ENCODE measurements at places on chromosomes 5 and 9.

GRCh38 chr5:67045816-67046740 is 150.5 kb downstream of the CD180 start:
- DNase-seq: no peak

- DNase-seq: no peak
These were observed 49.9 kb downstream of the TNC start for GRCh38 chr9:115068031-115068430.

DNA sequence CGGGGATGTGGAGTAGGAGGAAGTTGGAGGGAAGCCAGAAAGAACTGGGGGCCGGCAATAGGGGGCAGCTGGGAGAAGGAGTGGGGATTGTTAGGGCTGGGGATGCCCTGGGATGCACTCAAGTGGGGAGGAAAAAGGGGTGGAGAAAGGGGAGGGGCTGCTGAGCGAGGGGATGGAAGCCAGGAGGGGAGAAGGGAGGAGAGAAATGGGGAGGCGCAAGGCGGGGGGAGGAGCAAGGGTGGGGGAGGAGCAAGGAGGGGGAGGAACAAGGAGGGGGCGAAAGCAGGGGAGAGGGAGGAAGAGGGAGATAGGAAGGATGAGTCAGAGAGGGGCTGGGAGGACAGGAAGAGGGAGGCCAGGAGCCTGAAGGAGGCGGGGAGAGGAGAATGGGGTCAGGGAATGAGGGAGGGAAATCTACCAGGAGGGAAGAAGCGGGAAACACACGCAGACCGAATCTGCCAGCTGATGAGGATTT is 1.6 kb downstream of the IRX4 start:
- no peak for DNase-seq

- no peak for DNase-seq
These were observed 7.8 kb downstream of the KCNV2 start for GRCh38 chr9:2725126-2725525.

- DNase-seq: no peak
These were observed 282.2 kb upstream of the VLDLR start for GRCh38 chr9:2339416-2339815.

DNA sequence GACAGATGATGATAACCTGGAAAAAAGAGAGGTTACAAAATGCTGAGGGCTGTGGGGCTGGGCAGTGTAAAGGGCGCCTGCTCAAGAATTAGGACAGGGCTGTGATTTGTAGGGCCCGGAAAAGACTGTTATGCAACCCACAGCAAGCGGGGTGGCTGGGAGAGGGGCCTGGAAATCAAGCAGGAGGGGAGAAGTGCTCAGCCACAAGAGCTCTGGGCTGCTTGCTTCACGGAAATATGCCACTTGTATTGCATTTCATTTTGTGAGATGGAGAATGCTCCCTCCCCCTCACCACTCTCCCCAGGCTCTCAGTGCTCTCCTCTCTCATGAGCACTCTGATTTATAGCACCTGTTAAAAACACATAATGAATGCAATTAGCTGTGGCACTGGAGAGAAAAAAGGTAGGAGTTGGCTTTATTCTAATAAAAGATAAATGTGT is 8.4 kb upstream of the HAND1 start:
- no peak for DNase-seq

- no peak for DNase-seq
These were observed 60.3 kb upstream of the ADAMTS2 start for GRCh38 chr5:179405426-179406030.

- DNase-seq: no peak
These were observed 482.6 kb upstream of the PIK3R1 start for GRCh38 chr5:67732921-67733320.

DNA sequence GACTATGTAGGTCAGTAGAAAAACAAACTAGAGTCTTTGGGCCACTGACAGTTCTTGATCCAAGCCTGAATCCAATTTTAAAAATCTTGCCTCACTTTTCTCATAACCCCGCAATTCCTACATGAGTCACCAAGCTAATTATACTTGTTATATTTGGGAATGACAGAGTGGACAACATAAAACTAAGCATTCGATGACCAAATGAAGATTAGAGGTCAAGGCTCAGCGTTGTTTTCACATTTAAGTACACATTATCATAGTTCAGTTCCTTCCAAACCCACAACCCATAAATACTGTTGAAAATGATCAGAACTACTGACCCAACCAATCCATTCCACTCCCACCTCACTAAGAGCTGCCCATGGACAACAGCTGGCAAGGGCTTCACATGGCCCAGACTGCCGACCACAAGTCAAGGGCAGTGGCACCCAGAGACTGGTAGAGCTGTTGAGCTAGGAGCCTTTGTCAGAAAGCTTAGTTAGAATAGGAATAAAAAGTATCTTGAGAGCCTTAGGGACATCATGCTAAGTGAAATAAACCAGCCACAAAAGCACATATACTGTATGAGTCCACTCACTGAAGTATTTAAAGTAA is 64.2 kb downstream of the MYO10 start:
- DNase-seq: peak; percentile 79

DNA sequence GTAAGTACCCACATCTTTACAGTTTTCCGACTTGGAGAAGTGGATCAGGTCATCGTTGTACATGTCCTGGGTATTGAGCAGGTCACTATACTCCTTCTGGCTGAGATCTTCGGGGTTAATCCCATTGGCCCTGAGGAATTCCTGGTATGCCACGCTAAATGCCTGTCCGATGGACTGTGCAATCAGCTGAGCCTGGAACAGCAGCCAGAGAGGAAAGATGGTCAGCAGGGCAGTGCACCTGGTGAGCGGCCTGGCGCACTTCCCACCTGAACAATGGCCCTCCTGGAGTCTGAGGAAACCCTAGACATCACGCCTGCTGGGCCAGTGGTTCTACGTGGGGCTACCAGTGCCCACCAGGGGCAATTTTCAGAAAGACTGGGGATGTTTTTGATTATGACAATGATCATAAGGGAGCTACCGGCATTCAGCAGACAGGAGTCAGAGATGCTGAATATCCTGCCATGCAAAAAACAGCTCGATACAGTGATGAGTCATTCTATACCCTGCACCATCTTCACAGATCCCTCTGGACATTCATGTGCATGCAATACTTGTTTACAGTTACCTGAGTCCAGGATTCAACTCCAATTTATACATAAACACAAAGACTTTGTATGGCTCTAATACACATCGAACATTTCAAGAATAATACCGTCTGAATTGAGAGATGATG is 127.2 kb downstream of the ENTREP1 start:
- DNase-seq: no peak

- no peak for DNase-seq
These were observed 203.4 kb upstream of the SEMA6A start for GRCh38 chr5:116778032-116778431.

DNA sequence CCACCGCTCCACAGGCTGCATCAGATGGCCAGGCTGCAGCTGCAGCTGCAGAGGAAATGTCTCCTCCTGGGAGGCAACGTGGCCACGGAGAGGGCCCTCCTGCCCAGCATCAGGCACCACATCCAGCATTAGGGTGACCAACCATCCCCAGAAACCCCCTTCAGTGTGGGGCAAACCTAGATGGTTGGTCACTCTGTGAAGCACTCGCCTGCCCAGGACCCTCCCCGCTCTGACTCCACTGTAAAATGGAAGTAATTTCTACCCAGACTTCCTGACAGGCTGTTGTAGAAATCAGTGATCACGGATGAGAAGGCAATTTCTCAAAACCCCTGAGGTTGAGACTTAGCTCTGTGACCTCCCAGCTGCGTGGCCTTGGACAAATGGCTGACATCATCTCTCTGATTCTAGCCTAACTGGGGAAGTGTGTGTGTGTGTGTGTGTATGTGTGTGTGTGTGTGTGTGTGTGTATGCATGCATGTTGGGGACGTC is 31.6 kb downstream of the B4GALT1 start:
- DNase-seq: no peak

DNA sequence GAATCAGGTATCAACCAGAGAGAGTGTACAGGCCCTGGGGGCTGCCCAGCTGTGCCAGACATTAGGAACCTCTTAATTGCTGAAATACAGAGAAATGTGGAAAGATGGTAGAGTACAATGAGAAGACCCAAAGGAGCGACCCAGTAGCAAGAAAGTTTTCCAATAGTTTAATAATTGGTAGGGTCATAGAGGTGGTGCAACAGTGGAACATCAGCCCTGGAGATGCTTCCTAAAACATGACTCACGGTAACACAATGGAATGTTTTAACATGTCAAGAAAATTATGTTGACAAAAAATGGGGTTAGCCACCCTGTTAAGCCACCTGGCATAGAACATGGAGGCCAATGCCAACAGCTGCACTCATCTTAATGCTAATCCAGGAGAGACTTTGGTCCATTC is 284.1 kb downstream of the ELAVL2 start:
- DNase-seq: no peak

DNA sequence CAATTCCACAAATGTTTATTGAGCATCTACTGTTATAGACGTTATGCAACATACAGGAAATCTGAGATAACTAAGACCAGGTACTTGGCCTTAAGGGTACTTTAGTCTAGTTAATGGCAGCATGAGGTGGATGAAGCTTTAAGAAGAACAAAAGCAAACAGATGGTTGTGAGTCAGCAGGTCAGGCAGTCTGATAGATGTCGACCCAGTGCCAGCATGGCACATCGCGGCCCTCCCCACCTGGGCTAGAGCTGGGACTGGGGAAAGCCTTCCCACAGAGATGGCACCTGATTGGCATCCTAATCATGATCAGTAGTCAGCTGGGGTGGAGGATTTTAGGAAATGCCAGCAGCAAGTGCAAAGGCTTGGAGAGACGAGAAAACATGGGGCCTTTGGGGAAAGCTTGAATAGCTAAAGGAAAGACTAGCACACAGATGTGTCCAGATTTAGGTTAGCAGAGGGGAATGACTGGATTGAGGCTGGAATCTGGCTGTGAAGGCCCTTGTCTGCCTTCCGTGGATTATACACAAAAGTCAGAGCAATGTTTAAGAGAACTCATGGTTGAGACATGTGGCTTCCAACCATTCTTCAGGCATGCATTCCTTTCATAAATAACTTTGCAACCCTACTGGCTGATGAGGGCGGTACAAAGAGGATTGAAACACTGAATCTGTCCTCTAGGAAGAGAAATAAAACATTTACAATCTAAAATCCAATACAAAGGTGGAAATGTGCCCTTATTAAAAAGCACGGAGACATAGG is 395.4 kb upstream of the WWC1 start:
- DNase-seq: no peak

DNA sequence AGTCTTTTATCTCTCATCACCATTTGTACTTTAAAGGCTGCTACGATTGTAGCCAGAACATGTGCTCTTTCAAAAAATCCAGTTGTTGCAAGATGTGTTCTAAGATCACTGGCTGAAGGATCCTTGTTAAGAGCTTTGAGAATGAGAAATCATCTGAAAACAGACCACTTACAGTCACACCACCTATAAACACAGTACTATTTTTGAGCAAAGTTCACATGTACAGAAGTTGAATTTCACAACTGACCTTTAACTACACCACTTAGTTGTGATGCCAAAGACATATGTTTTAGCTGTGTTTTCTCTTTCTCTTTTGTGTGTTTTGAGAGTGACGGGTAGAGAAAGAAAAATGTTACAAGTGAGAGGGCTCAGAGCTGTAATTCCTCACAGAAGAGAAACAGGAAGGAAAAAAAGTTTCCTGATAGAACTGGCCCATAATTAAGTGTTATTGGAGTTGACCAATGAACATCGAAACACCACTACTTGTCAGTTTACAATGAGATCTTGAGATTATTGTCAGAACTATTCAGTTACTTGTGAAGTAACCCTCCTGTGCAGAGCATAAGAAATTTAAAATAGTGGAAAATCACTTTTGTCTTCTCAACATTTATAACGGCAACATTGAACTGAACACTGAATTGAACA is 245.4 kb downstream of the MLLT3 start:
- no peak for DNase-seq

DNA sequence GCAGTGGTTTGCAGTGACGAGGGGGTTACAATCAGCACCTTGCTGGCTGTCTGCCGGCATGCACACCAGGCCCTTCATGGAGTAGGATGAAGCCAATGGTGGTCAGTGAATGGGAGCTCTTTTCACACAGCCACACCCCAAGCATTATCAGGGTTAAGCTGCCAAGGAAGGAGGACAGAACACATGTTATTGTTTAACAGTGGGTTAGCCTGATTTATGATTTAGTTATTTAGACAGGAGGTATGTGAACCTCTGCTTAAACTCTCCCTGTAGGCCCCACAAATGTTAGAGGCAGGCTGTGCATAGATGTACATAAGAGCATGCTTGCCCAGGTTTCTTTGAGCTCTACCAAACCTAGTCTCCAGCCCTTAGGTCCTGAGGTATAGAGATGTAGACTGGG is 262.9 kb downstream of the SPOCK1 start:
- DNase-seq: no peak

DNA sequence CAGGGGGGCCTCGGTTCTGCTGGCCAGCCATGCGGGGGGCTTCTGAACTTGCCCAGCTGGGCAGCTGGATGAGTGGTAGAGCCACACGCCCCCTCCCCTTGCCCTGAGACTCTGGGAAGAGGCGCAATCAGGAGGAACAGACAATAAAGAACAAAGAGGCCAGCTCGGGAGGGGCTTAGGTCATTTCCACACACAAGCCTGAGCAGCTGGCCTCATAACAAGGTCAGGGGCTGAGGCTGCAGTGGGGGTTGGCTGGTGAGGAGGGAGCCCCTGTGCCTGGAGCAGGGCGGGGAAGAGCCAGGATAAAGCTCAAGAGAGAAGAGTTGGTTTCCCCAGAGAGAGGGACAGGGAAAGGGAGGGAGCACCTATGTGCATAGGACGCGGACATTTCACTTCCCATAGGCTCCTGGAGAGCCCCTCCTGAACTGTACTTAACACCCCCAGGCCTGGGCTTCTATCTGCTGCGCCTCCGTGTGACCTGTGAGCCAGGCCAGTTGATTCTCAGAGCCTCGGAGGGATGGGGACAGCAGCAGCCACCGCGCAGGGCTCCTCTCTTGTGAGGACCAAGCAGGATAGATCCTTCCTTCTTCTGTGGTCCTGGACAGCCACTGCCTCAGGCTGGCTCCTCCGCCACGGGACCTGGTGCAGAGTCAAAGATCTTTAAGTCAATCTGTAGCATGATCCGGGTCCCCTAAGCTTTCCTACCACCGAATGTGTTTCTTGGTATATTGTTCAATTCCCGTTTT is 75.3 kb upstream of the GGTA1 start:
- DNase-seq: no peak

DNA sequence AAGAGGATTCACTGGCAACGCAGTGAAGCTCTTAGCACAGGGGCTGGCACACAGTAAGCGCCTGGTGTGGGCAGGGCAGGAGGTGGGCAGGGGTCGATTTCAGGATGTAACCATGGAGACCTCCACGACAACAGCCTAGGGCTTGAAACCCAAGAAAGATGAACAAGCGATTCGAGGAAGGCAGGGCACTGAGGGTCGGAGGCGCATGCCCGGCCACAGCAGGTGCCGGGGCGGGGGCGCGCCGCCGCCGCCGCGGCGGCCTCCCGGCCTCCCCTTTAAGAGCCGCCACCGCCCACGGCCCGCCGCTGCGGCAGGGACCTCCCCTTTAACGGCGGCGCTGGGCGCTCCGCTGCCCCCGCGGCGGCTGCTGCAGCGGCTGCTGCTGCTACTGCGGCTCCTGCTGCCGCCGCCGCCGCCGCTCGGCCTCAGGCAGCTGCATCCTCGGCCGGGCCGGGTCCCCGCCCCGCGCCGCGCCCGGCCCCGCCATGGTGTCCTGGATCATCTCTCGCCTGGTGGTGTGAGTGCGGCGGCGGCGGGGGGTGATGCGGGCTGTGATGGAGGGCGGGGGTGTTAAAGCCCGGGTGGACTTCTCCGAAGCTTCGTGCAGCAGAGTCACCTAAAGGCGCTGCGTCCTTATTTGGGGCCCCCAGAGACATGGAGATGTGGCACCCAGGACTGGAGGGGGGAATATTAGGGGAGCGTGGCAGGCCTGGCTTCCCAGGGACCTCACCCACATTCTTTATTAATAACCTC is at the start of gene REEP2:
REEP2 (plus strand) TSS at position 334 of the 753 bp plus-strand sequence; CDS start at position 486, 152 bp downstream.
- DNase-seq: no peak

- DNase-seq: no peak
These were observed 34.9 kb downstream of the YTHDC2 start for GRCh38 chr5:113548396-113548795.
